Osteocyte (in vitro differentiated cells): ENCODE measurements at places on chromosomes 12 and 14.

DNA sequence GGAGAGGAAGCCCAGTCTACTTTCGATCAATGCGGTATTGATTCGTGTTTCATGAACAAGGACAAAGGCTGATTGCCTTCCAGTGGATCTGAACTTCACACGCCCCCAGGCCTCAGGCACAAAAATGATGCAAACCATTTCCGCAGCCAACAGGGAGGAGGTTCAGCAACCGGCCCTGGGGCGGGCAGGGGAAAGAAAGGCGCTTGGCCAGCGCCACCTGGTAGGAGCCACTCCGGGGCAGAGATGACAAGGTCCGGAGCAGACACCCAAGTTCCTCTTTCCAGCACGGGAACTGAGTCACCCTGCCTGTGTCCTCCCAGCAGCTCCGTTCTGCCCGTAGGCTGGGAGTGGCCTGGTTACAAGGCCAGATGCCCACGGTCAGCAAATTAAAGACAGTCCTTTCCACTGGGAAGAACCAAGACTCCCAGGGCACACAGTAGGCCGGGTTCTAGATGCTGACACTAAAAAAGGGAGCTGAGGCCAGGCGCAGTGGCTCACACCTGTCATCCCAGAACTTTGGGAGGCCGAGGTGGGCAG is 136.3 kb downstream of the SCARB1 start:
- no peak for DNase-seq

DNA sequence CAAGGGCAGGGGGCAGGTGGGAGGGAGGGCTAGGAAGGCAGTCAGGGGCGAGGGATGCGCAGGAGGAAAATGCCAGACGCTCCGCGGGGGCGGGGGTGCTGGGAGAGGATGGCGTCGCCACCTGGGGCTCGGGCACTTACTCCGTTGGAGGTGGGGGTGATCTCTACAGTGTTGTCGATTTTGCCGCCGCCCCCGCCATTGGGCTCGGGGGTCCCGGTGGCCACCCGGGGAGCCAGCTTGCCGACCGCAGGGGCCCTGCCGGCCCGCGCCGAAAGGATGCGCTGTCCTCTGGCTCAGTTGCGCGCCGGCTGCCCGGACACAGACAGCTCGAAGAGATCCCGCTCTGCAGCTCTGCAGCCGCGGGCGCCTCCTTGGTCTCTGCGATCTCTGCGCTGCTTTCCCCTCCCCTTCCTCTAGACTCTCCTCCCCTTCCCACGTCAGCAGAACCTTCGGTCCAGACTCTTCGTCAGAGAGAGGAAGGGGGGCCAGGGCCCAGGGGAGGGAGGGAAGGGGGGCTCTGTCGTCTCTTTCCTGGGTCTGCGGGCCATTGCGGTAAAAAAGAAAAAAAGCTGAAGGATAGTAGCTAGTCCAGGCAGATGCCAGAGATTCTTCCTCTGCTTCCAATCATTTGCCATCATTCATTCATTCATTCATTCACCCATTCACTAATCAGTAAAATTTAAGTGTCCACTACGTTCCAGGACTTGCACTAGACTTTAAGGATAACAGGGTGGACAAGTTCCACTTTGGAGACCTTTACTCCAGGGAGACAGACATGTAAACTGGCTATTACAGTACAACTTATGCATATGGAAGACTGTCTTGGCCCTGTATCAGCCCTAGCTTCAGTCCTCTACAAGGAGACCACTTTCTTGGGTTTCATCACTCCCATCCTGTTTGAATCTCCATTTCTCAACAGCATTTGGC is at the start of gene SLC22A17:
Gene SLC22A17, minus strand, starts transcription at position 382 of the 927 bp plus-strand sequence.
- DNase-seq: peak; percentile 92

- DNase-seq: no peak
Observed at GRCh38 chr12:79056775-79057174, 192.2 kb downstream of the SYT1 start.

DNA sequence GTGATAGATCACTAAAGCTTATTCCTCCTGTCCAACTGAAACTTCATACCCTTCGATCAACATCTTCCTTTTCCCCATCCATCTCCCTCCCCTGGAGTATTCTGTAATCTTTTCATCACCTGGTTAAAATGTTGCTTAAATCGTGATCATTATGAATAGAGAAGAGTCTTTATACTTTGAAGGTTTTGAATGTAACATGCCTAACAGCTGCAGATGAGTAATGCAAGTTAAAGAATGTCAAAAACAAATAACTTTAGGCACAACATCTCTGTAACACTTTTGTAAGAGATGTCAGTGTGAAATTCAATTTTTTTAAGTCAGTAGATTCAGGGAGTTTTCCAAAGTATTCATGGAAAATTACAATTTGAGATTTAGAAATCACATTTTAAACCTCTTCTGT is 25.0 kb downstream of the RXYLT1 start:
- DNase-seq: no peak

DNA sequence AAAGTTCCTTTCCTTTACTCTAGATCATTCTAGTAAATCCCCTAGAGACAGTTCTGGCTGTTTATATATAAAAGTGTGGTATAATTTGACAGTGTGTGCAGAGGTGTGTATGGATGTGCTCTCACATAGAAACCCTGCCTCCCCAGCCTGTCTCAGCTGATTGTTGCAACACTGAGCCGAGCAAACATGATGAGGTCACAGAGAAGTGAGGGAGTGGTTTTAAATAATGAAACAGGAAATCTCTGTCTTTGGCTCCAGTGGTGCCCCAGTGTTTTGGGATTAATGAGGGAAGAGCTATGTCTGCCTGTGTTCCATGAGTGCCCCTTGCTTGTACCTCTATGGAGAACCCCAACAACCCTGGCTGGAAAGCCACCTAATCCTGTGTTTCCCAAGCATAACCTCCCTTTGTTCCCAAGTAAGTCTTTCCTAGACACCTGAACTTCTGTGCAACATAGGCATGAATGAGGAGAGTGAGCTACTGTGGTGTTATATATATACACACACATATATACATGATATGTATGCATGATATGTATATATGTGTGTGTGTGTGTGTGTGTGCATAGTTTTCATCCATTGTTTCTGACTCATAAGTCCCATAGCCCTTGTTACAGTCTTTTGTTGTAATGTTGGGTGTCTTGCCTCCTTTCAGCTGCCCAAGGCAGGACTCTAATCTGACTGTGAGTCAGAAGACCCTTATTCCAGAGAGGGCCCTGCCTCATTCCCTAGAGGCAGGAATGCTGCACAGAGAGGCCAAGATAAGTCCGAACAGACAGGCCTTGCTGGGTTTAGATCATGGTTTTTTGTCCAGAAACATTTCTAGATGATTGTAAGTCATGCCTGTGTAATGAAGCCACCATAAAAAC is 18.0 kb downstream of the TRAF3 start:
- no peak for DNase-seq

DNA sequence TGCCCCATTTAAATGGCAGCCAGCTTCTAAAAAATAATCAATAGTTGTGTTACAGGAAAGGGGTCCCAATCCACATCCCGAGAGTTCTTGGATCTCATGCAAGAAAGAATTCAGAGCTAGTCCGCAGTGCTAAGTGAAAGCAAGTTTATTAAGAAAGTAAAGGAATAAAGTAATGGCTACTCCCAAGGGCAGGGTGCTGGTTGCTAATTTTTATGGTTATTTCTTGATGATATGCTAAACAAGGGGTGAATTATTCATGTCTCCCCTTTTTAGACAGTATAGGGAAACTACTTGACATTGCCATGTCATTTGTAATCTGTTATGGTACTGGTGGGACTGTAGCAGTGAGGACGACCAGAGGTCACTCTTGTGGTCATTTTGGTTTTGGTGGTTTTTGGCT is 591.3 kb downstream of the LRFN5 start:
- DNase-seq: no peak

DNA sequence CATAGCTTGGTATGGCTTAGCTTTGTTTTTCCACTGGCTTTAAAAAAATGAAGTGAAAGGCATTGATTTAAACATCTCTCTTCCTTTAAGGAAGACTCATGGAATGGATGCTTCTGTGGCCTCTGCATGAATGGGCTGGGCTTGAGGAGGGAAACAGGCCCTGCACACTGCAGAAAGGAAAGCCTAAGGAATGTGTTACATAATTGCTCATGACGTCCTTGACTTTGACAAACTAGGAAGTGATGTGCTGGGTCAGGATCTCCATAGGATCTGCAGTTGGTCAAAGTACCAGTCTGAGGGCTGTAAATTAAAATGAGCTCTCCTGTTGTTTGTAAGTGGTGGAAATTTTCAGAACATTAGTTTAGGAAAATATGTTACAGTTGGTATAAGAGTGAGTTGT is 12.7 kb downstream of the SAMD4A start:
- DNase-seq: no peak

- DNase-seq: no peak
Observed at GRCh38 chr12:67918441-67918840, 70.8 kb upstream of the IFNG-AS1 start.
